ENCODE measurements at places on chromosomes 16 and 17. TPM values are rescaled to one million over a fixed set of nuclear protein-coding genes. Genes with fewer than 3 reads are reported as not detected.
A peak's percentile ranks its signal among the peaks of the same experiment; 100 is the strongest.

- DNase-seq = no peak
- no peaks in the 10 kb centered on the region for H3K27me3 ChIP-seq
- no peaks in the 10 kb centered on the region for H3K4me1 ChIP-seq
- no peaks in the 10 kb centered on the region for H3K36me3 ChIP-seq
- no peak overlapping the region for H3K4me3 ChIP-seq
- H3K27ac ChIP-seq = no peak overlapping the region
Observed at GRCh38 chr17:61809816-61810392, 53.4 kb downstream of the BRIP1 start.

GRCh38 chr16:11106726-11107125 lies 149.3 kb downstream of the SOCS1 start:
- H3K36me3 ChIP-seq = no peaks in the 10 kb centered on the region
- no peak overlapping the region for H3K4me3 ChIP-seq
- peak; percentile 24 for DNase-seq
- no peak overlapping the region for H3K27ac ChIP-seq
- no peaks in the 10 kb centered on the region for H3K27me3 ChIP-seq
- peaks cover 16% of the 10 kb centered on the region for H3K4me1 ChIP-seq

GRCh38 chr17:1604831-1605528 lies 23.7 kb downstream of the SLC43A2 start:
- no peak overlapping the region for H3K27ac ChIP-seq
- H3K4me1 ChIP-seq = no peaks in the 10 kb centered on the region
- H3K27me3 ChIP-seq = no peaks in the 10 kb centered on the region
- H3K4me3 ChIP-seq = no peak overlapping the region
- no peak for DNase-seq
- H3K36me3 ChIP-seq = peaks cover 7% of the 10 kb centered on the region

GRCh38 chr16:64711026-64711425 lies 410.8 kb downstream of the CDH11 start:
- no peak overlapping the region for H3K27ac ChIP-seq
- no peak for DNase-seq
- no peaks in the 10 kb centered on the region for H3K4me1 ChIP-seq
- H3K36me3 ChIP-seq = no peaks in the 10 kb centered on the region
- no peak overlapping the region for H3K4me3 ChIP-seq

DNA sequence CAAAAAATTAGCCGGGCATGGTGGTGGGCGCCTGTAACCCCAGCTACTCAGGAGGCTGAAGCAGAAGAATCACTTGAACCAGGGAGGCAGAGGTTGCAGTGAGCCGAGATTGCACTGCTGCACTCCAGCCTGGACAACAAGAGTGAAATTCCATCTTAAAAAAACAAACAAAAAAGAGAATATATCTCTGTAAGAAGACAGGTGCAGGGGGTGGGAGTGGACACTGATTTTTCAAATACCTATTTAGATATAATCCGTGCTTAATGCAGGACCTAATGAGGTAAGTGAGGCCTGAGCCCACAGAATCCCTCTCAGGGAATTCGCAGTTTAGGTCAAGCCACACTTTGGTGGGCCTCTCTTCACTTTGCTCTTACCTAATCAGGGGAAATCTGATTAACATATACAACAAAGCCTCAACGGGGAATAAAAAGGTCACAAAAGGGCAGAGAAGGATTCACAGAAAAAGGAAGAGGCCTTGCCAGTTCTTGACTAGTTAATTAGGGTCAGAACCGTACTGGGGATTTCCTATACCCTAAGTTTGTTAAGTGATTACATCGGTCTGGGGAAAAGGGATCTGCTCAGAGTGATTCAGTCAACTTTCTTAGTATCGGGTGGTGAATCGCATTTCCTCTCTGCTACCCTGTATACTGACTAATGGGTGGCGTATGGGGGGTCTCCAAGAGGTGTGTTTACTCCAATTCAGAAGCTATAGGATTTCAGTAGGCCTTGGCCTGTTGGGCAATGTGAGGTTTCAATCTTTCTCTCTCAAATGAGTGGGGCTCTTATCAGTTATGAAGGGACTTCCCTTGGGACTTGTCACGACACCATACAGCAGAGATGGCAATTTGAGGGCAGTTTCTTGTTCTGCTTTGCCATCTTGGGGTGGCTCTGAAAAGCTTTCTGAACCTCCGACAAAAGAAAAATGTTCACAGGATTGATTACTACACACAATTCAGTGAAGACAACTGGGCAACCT lies 1.9 kb upstream of the NFAT5 start:
- H3K27ac ChIP-seq = peak overlapping the region; percentile 97
- peaks cover 5% of the 10 kb centered on the region for H3K4me1 ChIP-seq
- H3K27me3 ChIP-seq = no peaks in the 10 kb centered on the region
- no peak overlapping the region for H3K4me3 ChIP-seq

The SYCE1L gene
- not detected for total RNA-seq

Measured in Peyer's patch (tissue), 4 donors.